ENCODE measurements at places on chromosomes 1 and 21.

DNA sequence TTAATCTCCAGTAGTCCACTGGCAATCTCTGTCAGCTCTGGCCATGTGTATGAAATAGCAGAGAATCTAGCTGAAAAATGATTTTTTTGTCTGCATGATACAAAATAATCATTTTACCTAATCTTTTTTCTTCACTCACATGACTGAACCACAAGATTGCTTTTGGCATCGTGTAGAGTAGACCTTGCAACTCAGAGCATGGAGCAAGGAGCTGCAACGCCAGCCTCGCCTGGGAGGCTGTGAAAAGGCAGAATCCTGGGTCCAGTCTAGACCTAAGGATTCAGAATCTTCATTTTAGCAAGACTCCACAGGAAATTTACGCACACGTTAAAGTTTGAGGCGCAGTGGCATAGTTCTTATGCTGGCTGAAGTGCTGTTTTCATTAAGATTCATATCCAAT is 40.2 kb downstream of the TOMM20 start:
- no peak overlapping the region for H3K27ac ChIP-seq
- DNase-seq: no peak
- no peaks in the 10 kb centered on the region for H3K27me3 ChIP-seq

GRCh38 chr21:37564341-37564923 is 197.9 kb downstream of the DYRK1A start:
- H3K36me3 ChIP-seq: no peaks in the 10 kb centered on the region
- peak overlapping the region; percentile 75 for H3K4me3 ChIP-seq
- H3K4me1 ChIP-seq: peaks cover 26% of the 10 kb centered on the region
- no peaks in the 10 kb centered on the region for H3K27me3 ChIP-seq
- H3K27ac ChIP-seq: peak overlapping the region; percentile 93

GRCh38 chr1:206510371-206510770 is 3.0 kb downstream of the RASSF5 start:
- no peak overlapping the region for H3K27ac ChIP-seq
- peaks cover 4% of the 10 kb centered on the region for H3K27me3 ChIP-seq
- H3K4me1 ChIP-seq: peaks cover 84% of the 10 kb centered on the region
- no peak overlapping the region for H3K4me3 ChIP-seq

GRCh38 chr21:27257908-27258556 is 291.1 kb upstream of the ADAMTS5 start:
- H3K36me3 ChIP-seq: no peaks in the 10 kb centered on the region
- DNase-seq: no peak
- H3K27ac ChIP-seq: no peak overlapping the region
- H3K27me3 ChIP-seq: no peaks in the 10 kb centered on the region
- no peaks in the 10 kb centered on the region for H3K4me1 ChIP-seq
- H3K4me3 ChIP-seq: no peak overlapping the region

DNA sequence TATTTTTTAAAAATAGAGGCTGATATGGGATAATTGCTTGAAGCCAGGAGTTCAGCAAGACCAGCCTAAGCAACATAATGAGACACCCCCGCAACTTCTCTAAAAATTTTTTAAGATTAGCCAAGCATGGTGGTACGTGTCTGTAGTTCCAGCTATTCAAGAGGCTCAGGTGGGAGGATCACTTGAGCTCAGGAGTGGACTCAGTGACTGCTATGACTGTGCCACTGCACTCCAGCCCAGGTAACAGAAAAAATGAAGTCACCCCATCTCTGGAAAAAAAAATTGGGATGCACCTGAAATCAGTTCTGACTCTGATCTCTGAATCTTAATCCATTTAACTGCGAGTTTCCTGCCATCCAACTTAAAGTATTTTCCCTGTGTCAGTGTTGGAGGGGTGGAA is 124.2 kb downstream of the MRPS6 start:
- no peak overlapping the region for H3K4me3 ChIP-seq
- H3K27me3 ChIP-seq: no peaks in the 10 kb centered on the region
- H3K27ac ChIP-seq: no peak overlapping the region
- no peak for DNase-seq
- H3K36me3 ChIP-seq: no peaks in the 10 kb centered on the region

- H3K27ac ChIP-seq: no peak overlapping the region
- H3K36me3 ChIP-seq: no peaks in the 10 kb centered on the region
- no peak overlapping the region for H3K4me3 ChIP-seq
- H3K27me3 ChIP-seq: no peaks in the 10 kb centered on the region
- no peaks in the 10 kb centered on the region for H3K4me1 ChIP-seq
Measured at GRCh38 chr1:238672262-238672661, 714.1 kb upstream of the CHRM3 start.

GRCh38 chr1:4549930-4550329 is 104.5 kb upstream of the AJAP1 start:
- no peaks in the 10 kb centered on the region for H3K4me1 ChIP-seq
- H3K4me3 ChIP-seq: no peak overlapping the region
- no peak overlapping the region for H3K27ac ChIP-seq
- DNase-seq: no peak
- H3K36me3 ChIP-seq: no peaks in the 10 kb centered on the region
